Activated T-helper 2 cell treated with anti-CD3 and anti-CD28 coated beads, Interferon-gamma antibody, Interleukin-2, Interleukin-4, amounts not matched to agents 10 μg/mL and 5 μg/mL and 100 μg/mL, durations not matched to agents 14 hours and 24 hours and 36 hours (primary cell): ENCODE measurements at places on chromosomes 16 and 17. TPM values are rescaled to one million over a fixed set of nuclear protein-coding genes. Genes with fewer than 3 reads are reported as not detected.

The ALG1 gene
- total RNA-seq, result 29.4 and 35.0 TPM in 2 replicates

The KRT9 gene
- total RNA-seq, result not detected in 2 replicates

The TEX19 gene
- not detected in 2 replicates for total RNA-seq

DNA sequence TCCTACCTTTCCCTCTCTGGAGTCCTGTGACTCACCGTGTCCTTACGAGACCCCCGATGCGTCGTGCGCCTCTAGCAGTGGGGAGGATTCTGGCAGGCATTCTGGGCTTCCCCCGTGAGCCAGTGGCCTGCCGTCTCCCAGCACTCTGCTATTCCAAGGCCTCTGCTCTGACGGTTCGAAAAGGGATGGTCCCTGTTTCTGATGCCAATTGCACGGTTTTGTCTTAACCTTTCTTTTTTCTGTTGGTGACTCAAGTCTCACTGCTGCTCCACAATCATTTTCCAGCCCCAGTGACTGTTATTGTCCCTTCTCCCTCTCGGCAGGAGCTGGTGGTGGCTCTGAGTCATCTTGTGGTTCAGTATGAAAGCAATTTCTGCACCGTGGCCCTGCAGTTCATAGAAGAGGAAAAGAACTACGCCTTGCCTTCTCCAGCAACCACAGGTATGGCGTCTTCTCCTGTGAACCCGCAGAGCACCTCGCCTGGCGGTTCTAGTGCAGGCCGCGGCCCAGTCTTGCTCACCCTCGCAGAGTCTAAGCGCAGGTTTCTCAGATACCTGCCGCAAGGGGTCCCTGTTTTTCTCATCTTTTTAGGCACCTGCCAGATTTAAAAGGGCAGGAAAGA, 100.1 kb upstream of the CHMP6 start:
- DNase-seq, result peak; percentile 80
- H3K27ac ChIP-seq, result peak overlapping the region; percentile 89

- H3K36me3 ChIP-seq, result no peaks in the 10 kb centered on the region
- H3K27me3 ChIP-seq, result peaks cover 84% of the 10 kb centered on the region
- no peak overlapping the region for H3K4me3 ChIP-seq
- H3K4me1 ChIP-seq, result no peaks in the 10 kb centered on the region
- DNase-seq, result no peak
These were observed 23.3 kb upstream of the HOXB13 start for GRCh38 chr17:48751733-48752398.

GRCh38 chr17:81808778-81809555, 5.0 kb downstream of the GCGR start:
- H3K36me3 ChIP-seq, result no peaks in the 10 kb centered on the region
- no peak overlapping the region for H3K27ac ChIP-seq
- no peak for DNase-seq

- no peaks in the 10 kb centered on the region for H3K36me3 ChIP-seq
- H3K27me3 ChIP-seq, result no peaks in the 10 kb centered on the region
- no peak for DNase-seq
- H3K27ac ChIP-seq, result no peak overlapping the region
- peaks cover 2% of the 10 kb centered on the region for H3K4me1 ChIP-seq
- H3K4me3 ChIP-seq, result no peak overlapping the region
These were observed 1.2 kb downstream of the PTX4 start for GRCh38 chr16:1487395-1488053.

- H3K27me3 ChIP-seq, result peaks cover 19% of the 10 kb centered on the region
- no peak overlapping the region for H3K4me3 ChIP-seq
- no peaks in the 10 kb centered on the region for H3K36me3 ChIP-seq
- H3K27ac ChIP-seq, result no peak overlapping the region
- H3K4me1 ChIP-seq, result no peaks in the 10 kb centered on the region
- no peak for DNase-seq
These were observed 4.0 kb upstream of the CDH11 start for GRCh38 chr16:65125871-65126270.

- no peaks in the 10 kb centered on the region for H3K27me3 ChIP-seq
- H3K4me1 ChIP-seq, result no peaks in the 10 kb centered on the region
- no peak for DNase-seq
- no peak overlapping the region for H3K4me3 ChIP-seq
- H3K27ac ChIP-seq, result no peak overlapping the region
These were observed 37.3 kb upstream of the CDC42EP4 start for GRCh38 chr17:73349138-73349537.

- no peaks in the 10 kb centered on the region for H3K36me3 ChIP-seq
- H3K27ac ChIP-seq, result no peak overlapping the region
- no peaks in the 10 kb centered on the region for H3K27me3 ChIP-seq
These were observed 46.6 kb upstream of the NUDT7 start for GRCh38 chr16:77675464-77676324.

- H3K4me3 ChIP-seq, result no peak overlapping the region
- peaks cover 12% of the 10 kb centered on the region for H3K4me1 ChIP-seq
- H3K27me3 ChIP-seq, result no peaks in the 10 kb centered on the region
- no peak overlapping the region for H3K27ac ChIP-seq
- H3K36me3 ChIP-seq, result peaks cover 48% of the 10 kb centered on the region
These were observed 351.2 kb downstream of the SEC14L1 start for GRCh38 chr17:77491921-77492445.
